ENCODE measurements at places on chromosomes 6 and 20. TPM values are rescaled to one million over a fixed set of nuclear protein-coding genes. Genes with fewer than 3 reads are reported as not detected.

Gene GPR6
- total RNA-seq: not detected

Gene POPDC3
- 64.8 TPM for total RNA-seq

Gene CENPQ
- total RNA-seq: 30.0 TPM

Gene EBF4
- total RNA-seq: 0.19 TPM

Gene TINAG
- total RNA-seq: 0.29 TPM

Gene PROKR2
- total RNA-seq: not detected

GRCh38 chr6:167501831-167502385, 177.0 kb downstream of the TTLL2 start:
- no peak for DNase-seq

DNA sequence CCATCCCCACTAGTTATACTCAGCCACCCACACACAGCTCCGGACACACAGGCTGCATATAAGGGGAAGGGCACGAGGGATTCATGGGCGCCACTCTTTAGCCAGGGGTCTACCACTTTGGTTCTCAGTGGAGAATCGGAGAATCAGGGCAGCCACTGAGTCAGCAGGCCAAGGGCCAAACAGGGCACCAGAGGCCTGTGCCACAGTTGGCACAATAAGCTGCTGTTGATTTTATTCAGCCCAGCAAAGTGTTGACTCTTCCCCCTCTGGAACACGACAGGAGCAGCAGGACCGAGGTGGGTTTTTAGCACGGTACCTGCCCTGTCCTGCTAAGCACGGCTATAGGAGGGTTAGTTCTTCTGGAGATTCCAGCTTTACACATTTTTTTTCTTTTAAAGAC, 48.3 kb downstream of the GJA10 start:
- DNase-seq: no peak

DNA sequence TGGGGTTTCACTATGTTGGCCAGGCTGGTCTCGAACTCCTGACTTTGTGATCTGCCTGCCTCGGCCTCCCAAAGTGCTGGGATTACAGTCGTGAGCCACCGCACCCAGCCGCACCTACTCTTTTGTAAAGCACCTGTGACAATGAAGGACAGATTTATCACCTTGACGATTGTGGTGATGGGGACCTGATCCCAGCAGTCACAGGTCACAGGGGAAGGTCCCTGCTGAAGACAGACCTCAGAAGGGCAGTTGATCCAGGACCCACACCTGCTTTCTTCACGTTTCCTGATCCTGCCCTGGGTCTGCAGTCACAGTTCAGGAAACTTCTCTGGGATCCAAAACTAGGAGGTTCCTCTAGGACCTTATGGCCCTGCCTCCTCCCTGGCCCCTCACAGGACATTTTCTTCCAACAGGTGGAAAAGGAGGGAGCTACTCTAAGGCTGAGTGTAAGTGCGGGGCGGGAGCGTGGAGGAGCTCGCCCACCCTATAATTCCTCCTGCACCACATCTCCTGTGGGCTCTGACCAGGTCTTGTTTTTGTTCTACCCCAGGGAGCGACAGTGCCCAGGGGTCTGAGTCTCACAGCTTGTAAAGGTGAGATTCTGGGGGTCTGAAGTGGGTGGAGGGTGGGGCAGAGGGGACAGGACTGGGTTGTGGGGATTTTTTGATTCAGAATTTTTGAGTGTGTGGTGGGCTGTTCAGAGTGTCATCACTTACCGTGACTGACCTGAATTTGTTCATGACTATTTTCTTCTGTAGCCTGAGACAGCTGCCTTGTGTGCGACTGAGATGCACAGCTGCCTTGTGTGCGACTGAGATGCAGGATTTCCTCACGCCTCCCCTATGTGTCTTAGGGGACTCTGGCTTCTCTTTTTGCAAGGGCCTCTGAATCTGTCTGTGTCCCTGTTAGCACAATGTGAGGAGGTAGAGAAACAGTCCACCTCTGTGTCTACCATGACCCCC, 3.0 kb downstream of the HLA-E start:
- DNase-seq: no peak

- DNase-seq: peak; percentile 75
These were observed 107.9 kb upstream of the FLRT3 start for GRCh38 chr20:14445310-14445709.

GRCh38 chr6:152454003-152454402, 183.2 kb downstream of the SYNE1 start:
- DNase-seq: no peak

GRCh38 chr20:51487565-51488268, 54.8 kb downstream of the NFATC2 start:
- DNase-seq: peak; percentile 69

- no peak for DNase-seq
These were observed 17.0 kb upstream of the FHL5 start for GRCh38 chr6:96545882-96546281.

GRCh38 chr20:36279776-36280175, 26.4 kb upstream of the DLGAP4 start:
- DNase-seq: no peak

DNA sequence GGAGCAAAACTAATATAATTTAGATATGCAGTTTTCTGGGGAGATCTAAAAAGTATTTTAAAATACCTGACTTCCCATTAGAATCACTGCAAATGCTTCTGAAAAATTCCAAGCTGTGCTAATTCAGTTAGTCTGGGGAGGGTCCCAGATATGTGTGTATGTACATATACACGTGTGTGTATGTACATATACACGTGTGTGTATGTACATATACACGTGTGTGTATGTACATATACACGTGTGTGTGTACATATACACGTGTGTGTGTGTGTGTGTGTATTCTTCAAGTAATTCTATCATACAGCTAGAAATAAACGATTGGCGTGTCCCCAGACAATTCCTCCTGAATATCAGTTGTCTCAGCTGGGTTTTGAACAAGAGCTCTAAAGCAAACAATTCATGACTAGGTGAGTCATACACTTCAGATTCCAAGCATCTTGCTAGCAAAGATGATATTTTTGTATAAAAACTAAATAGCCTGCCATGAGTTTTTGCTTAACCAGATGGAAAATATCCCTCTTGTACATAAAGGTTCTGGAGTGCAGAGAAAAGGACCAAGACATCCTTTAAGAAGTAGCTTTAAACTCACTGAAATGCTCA, 58.2 kb downstream of the SPACA1 start:
- no peak for DNase-seq

GRCh38 chr20:45330476-45330875, 17.7 kb downstream of the SDC4 start:
- DNase-seq: no peak

- DNase-seq: no peak
These were observed 47.5 kb downstream of the PHF3 start for GRCh38 chr6:63683071-63683603.

DNA sequence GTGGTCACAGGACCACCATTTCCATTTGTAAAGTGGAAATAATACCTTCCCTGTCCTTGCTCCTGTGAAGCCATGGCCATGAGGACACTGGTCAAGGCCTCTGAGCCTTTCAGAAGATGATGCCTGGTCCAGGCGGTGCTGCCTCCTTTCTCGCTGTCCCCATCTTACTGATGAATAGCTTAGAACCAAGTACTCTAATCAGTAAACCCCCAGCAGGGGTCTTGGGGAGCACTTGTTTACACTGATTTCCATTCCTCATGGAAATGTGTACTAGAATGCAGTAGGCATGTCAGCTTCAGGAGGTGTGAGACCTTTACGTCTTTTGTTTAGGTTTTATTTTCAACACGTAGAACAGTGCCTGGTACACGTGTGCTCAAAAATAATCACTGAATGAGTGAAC, 75.1 kb downstream of the DZANK1 start:
- no peak for DNase-seq

- no peak for DNase-seq
These were observed 128.4 kb downstream of the KLHL32 start for GRCh38 chr6:97052896-97053295.

DNA sequence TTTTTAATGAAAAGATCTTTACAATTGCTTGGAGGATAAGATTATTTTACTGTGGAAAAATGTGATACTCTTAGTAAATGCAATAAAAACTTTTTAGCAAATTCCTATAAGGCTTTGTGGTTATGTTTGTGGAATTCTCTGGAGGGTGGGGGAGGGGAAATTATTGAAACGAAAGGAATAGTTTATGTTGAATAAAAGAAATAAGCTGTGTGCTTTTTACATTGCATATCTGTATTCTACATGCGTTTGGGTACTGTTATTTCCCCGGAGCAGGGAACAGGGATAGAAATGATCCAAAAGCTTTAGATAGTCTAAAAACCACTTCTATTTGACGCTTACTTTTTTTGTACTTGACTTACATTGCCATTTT, 143.8 kb downstream of the SLC16A10 start:
- DNase-seq: no peak

DNA sequence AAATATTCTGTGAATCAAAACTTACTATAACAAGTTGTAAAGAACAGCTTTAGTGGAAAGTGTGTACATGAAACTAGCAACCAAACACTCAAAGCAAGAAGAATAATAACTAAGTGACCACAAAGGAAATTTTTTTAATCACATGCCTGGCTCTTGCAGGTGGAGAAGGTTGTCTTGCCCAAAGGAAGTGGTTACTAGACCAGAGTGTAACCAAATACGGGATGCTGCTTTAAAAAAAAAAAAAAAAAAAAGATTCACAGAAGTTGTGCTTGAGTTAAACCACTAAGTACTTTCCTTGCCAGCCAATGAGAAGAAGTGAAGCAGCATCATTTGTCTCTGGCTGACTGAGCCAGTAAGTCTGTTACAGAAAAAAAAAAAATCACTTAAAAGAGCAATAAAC, 19.1 kb upstream of the HLA-DQB1 start:
- peak; percentile 11 for DNase-seq

DNA sequence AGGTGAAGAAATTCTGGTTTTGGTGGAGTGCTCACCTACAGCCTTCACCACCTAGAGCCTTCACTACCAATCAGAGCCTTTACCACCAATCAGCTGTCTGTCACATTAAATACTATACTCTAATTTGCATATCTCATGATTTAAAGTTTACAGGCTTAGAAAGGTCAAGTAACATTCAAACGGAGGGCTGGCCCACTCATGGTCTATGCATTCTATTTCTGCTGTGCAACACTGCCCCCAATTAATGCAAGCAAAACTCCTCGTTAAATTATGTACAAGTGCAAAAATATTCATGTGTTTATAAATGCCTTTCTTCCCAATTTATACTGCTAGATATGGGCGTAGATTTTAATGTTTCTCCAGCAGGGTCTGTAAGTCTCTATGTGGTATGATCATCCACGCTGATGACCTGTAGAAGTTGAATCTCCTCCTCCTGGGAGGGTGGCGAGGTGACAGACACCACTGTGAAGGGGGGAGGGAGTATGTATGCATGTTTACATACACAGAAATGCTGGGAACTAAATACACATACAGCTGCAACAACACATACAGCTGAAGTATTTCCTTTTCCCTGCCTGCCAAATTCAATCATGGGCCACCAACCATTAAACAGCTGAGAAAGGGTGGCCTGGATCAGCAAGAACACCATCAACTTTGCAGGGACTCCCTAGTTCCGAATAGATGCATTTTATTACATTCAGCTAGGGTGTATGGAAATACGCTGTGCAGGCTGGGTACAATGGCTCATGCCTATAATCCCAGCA, 13.1 kb downstream of the RRAGD start:
- no peak for DNase-seq

- DNase-seq: no peak
These were observed 45.5 kb downstream of the CEP43 start for GRCh38 chr6:167044696-167045095.

GRCh38 chr6:81785377-81785776, 32.9 kb upstream of the TENT5A start:
- no peak for DNase-seq

- DNase-seq: no peak
These were observed 202.5 kb downstream of the BCAS1 start for GRCh38 chr20:53867741-53868351.

DNA sequence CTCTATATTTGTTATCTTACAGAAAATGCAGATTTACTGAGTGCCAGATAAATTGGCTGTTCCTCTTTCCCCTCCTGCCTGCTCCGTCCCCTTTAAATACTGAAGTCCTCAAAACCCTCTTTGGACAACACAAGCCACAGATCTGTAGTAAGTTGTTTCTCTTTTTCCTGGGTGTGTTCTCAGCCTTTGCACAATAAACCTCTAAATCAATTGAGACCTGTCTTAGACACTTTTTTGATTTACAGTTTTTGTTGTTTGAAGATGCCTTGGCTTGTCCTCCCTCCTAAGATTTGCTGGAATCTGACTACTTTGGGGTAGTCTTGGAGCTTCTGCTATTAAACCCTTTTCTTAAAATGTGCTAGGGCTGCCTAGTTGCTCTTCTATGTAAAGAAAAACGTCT, 60.9 kb upstream of the EIF2S2 start:
- no peak for DNase-seq
